ENCODE measurements at places on chromosomes 16 and 17.

- H3K27me3 ChIP-seq, result no peaks in the 10 kb centered on the region
- no peaks in the 10 kb centered on the region for H3K36me3 ChIP-seq
- no peak for DNase-seq
- H3K4me1 ChIP-seq, result no peaks in the 10 kb centered on the region
- H3K4me3 ChIP-seq, result no peak overlapping the region
These were observed 138.3 kb upstream of the SALL1 start for GRCh38 chr16:51289336-51289735.

- H3K4me3 ChIP-seq, result no peak overlapping the region
- H3K4me1 ChIP-seq, result no peaks in the 10 kb centered on the region
- DNase-seq, result no peak
- H3K36me3 ChIP-seq, result no peaks in the 10 kb centered on the region
- peaks cover 3% of the 10 kb centered on the region for H3K27me3 ChIP-seq
These were observed 61.2 kb downstream of the RAB11FIP4 start for GRCh38 chr17:31452561-31453110.

DNA sequence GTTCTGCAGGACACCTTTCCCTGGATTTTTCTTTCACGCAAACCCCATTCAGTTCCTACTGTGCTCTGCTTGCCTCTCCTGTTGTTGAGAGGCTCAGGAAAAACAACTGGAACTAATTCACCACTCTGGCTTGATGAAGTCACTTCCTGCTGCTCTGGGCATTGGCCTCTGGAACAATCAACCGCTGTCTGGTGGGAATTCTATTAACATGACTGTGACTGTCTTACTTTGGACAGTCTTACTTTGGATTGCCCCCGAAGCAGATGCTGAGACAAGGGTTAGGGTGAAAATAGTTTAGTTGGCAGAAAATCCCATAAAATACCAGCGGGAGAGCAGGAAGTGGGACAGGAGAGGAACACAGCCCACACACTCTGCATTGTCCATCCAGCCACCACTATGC is 90.0 kb upstream of the HSBP1 start:
- H3K4me1 ChIP-seq, result no peaks in the 10 kb centered on the region
- H3K27me3 ChIP-seq, result no peaks in the 10 kb centered on the region
- H3K27ac ChIP-seq, result no peak overlapping the region
- no peak for DNase-seq
- H3K4me3 ChIP-seq, result no peak overlapping the region

DNA sequence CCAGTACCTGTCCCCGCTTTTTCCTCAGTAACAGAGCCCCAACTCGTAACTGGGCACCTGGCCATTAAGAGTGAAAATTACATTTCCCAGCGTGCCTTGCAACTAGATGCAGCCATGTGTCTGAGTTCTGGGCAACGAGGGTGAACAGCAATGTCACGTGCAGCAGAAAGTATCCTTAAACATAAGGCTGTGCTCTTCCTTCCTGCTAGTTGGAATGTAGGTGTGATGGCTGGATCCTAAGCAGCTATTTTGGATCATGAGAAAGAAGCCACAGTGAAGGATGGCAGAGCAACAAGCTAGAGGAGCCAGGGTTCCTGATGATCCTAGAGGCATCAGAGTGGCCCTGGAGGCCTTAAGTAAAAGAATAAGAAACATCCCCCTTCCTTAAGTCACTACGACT is 36.0 kb downstream of the ACTG1 start:
- H3K27me3 ChIP-seq, result no peaks in the 10 kb centered on the region
- no peaks in the 10 kb centered on the region for H3K4me1 ChIP-seq
- H3K36me3 ChIP-seq, result no peaks in the 10 kb centered on the region
- DNase-seq, result no peak
- no peak overlapping the region for H3K4me3 ChIP-seq
- no peak overlapping the region for H3K27ac ChIP-seq

- no peak overlapping the region for H3K4me3 ChIP-seq
- H3K27ac ChIP-seq, result no peak overlapping the region
- H3K27me3 ChIP-seq, result no peaks in the 10 kb centered on the region
- peaks cover 8% of the 10 kb centered on the region for H3K4me1 ChIP-seq
These were observed 5.1 kb downstream of the MMP25 start for GRCh38 chr16:3051494-3051893.

GRCh38 chr17:75273977-75274708 is 3.1 kb upstream of the MIF4GD start:
- peaks cover 11% of the 10 kb centered on the region for H3K36me3 ChIP-seq
- no peak overlapping the region for H3K4me3 ChIP-seq
- H3K4me1 ChIP-seq, result peaks cover 34% of the 10 kb centered on the region
- H3K27me3 ChIP-seq, result no peaks in the 10 kb centered on the region
